ENCODE measurements at places on chromosomes 7 and 10.
A peak's percentile ranks its signal among the peaks of the same experiment; 100 is the strongest.

DNA sequence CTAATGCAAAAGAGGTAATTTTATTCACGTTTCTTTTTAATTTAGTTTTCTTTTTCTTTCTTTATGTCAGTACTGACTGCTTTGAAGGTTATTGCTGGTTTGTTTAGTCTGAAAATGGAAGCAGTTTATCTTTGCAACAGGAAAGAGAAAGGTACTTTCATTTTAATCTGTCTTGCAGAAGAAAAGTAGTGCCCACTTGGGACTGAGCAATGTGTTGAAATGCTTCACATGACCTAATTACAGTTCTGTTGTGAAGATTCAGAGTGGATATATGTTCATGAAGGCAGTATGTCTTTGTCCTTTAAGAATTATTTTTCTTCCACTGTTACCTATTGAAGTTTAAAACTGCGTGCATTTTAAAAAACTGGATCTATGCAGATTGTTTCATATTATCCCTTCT lies 80.1 kb downstream of the ANKIB1 start:
- no peak for DNase-seq

DNA sequence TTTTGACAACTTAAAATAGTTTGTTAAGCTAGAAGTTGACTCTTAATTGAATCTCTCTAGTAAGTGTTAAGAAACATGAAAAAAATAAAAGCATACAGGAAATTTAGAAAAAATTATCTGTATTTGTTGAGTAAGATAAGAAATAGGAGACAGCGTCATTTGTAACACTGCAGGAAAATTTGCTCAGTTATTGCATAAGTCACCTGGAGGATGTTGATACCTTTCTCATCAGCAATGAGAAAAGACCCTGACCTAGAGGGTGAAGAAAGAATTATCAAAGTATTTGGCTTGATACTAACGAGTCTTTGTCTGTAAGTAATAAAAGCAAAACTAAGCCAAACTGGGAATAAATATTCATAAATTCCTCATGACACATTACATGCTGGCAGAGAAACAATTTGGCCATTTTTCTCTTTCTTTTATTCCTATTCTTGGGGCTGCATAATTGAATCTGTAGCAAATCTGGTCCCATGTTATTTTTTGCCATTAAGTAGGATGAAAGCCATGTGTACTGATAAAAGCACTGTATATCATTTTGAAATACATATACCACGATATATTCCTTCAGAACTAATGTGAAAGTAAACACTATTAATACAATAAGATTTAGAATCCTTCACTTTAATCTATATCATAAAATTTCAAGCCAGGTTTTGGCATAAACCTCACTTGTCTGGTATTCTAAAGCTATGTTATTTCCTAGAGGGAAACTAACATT lies 362.8 kb downstream of the THSD7A start:
- DNase-seq: no peak

DNA sequence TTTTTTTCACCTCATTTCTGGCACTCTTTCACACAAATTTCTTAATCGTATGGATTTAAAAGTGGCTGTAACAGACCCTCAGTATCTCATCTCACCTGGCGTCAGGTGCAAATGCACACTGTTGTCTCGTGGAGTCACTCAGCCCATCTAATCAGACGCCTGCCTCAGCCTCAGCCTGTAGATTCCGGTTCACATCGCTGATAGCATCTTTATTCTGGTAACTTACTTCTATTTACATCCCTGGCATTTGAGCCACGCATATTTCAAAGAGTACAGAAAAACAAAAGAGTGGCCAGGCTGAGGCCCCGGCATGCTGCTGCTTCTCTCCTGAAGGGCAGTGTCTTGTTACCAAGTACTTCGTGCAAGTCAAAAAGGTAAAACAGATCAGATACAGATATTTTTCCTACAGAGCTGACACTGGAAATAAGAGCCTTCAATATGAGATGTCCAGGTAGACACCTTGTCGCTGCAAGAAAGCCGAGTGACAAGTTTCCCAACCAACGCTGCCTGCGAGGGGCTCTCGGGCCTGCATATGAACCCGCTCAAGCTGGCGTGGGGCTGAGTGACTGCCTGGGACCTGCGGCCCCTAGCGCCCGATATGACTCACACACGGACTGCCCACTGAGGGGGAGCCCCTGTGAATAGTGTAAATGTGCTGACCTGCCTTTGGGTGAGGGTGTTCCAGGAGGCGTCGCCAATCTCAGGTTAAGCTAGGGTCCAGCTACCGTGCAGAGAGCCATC lies 4.3 kb downstream of the VIPR2 start:
- no peak for DNase-seq

GRCh38 chr7:143352531-143353002 lies 9.9 kb downstream of the FAM131B start:
- peak; percentile 35 for DNase-seq

DNA sequence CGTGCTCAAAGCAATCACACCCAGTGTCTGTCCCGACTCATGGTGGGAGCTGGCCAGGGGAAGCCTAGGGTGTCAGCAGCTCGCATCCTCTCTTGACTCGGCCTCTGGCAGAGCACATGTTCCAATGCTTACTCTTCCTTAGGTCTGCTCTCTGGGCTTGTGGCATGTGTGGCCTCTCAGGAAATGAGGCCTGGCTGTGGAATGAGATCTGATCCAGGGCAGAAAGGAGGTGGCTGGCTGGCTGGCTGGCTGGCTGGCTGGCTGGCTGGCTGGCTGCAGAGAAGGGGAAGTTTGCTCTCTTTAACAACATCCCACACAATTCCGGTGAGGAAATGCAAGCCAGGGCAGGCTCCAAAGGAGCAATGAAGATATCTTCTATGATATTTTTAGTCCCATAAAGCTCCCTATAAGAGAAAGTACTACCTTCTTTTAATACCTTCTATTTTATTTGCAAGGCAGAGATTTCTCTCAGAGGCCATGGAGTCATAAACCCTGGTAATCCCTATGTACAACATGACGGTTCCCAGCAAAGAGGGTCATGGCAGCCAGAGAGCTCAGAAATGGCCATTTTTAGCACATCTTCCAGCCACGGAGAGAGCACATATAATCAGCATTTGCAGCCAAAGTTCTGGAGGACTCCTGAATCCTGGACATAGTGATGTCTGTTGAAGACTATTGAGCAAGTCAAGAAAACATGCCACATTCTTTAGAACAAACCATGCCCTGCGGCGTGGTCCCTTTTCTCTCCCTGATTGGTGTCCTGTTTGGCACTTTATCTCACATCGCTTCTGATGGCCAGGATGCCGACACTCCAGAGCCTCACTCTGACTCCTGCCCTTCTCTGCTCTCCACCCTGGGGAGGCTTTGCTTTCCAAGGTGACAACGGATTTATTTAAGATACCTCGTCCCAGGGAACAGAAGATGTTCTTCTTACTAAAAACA lies 153.7 kb downstream of the FANK1 start:
- DNase-seq: no peak

- no peak for DNase-seq
Measured at GRCh38 chr7:48473205-48473865, 302.1 kb downstream of the ABCA13 start.

DNA sequence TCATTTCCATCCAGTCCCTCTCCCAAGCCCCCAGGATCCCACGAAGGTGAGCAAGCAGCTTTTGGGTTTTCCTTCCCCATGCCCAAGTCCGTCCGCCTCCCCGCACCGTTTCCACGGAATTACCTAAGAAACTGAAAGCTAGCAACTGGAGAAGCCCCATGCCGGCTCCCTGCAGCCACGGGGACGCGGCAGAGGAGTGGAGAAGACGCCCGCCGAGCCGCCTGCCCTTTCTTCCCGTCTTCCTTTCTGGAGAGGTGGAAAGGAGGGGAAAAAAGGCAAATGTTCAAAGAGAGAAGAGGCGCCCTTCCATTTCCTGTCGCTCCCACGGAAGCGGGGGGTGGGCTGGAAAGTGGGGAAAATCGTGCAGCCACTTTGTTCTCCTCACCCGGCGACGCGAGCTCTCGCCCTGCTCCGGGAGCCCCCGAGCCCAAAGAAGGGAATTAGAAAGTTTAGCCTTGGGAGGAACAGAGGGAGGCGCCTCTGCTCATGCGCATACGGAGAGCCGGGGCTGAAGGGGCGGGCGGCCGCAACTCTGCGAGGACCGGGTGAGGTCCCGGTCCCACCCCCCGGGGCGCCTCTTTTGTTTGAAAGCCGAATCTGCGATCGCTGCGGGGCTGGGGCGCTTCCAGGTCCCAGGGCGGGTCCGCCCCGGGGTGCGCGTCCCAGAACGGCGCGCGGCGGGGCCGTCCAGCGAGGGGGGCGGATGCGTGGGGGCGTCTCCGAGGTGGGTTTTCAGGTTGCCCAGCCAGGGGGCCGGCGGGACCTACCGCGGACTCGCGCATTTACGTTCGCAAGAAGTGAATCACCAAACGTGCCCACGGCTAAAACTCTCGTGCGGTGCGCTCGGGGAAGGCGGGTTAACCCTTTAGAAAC lies at the start of gene LAMB1:
Gene LAMB1, minus strand, starts transcription at position 436 of the 873 bp plus-strand sequence. Its CDS starts 276 bp downstream, at position 160.
- peak; percentile 86 for DNase-seq

GRCh38 chr7:102429141-102429899 lies 4.1 kb upstream of the ORAI2 start:
- no peak for DNase-seq

DNA sequence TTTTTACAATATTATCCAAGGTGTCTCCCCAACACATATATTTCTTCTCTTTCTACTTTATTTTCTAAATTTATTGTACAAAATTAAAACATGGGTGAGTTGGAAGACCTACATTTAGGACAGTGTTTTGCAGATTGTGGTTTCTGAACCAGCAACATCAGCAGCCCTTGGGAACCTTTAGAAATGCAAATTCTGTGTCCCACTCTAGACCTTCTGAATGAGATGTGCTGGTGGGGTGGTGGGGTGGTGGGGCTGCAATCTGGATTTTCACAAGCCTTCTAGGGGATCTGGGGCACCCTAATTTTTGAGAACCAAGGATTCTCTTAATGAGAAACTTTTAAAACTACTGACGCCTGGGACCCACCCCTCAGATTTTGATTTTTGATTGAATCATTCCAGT lies 7.4 kb upstream of the PAPSS2 start:
- no peak for DNase-seq

DNA sequence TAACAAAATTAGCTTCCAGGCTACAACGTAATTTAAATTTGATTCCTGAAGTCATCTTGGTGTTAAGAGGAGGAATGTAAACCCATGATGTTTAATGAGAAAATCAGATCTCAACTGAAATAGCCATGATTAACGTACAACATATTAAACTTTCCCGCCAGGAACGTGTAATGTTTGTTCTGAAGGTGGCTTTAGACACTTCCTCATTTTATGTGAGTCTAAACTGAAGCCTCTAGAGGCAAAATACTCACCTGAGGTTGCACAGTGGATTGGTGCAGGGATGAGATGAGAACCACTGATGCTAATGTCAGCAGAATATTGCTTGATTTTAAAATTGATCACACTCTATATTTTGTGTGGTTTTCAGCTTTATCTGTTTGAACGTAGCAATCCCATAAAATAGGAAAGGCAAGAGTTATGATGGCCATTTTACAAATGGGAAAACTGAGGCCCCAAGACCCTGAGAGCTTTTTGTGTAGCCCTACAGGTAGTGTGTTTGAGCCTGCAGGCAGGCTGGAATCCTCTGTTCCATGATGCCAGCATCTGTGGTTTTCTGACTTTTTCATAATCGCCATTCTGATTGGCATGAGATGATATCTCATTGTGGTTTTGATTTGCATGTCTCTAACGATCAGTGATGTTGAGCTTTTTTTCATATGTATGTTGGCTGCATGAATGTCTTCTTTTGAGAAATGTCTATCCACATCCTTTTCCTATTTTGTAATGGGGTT lies 243.7 kb upstream of the BMPER start:
- DNase-seq: no peak

DNA sequence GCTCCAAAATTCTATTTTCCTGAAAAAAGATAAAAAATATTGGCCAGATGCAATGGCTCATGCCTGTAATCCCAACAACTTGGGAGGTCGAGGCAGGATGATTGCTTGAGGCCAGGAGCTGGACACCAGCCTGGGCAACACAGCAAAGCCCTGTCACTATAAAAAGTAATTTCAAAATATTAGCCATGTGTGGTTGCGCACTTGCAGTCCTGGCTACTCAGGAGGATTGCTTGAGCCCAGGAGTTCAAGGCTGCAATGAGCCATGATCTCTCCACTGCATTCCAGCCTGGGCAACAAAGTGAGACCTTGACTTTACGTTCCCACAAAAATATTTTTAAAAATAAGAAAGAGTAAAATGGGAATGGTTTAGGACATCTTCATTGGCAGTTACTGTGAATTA lies 104.1 kb upstream of the AFAP1L2 start:
- DNase-seq: no peak

GRCh38 chr7:11910253-11910652 lies 78.3 kb upstream of the THSD7A start:
- DNase-seq: no peak
